ENCODE measurements at places on chromosomes 2 and 18. TPM values are rescaled to one million over a fixed set of nuclear protein-coding genes. Genes with fewer than 3 reads are reported as not detected.

DNA sequence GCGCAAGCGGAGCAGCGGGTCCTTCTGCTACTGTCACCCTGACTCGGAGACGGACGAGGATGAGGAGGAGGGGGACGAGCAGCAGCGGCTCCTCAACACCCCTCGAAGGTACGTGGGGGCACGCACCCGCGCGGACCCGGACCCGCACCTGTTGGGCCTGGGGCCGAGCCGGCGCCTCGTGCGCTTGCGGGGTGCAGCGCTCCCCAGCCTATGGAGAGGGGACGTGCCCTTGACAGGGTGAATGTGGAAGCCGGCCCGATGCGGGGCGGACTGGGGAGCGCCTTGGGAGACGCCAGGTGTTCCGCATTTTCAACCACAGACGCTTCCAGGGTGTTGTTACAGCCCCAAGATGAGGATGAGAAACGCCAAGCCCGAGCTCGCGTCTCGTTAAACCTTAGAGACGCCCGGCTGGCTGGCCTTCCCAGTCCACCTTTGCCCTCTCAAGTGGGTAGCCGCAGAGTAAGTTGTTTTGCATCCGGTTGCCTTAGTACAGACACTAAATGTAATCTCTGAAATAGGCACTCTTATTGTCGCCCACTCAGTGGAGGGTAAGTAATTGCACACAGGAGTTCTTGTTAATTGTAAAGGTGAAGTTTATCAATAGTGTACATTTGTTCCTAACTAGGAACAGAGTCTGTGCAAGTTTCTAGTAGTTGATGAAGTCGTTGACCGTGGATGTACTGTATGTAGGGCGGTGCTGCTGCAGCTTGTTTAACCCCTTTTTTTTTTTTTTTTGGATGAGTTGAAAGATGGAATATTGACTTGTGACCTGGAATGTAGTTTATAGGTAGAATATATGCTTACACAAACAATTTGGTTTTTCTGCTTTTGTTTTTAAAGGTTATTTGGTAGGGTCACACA lies 815 bp downstream of the GMCL1 start:
- peak; percentile 68 for DNase-seq

Gene ABCG5
- polyA plus RNA-seq, result not detected

Gene LYG1
- polyA plus RNA-seq, result 0.84 TPM

Gene LINC00305
- polyA plus RNA-seq, result not detected

DNA sequence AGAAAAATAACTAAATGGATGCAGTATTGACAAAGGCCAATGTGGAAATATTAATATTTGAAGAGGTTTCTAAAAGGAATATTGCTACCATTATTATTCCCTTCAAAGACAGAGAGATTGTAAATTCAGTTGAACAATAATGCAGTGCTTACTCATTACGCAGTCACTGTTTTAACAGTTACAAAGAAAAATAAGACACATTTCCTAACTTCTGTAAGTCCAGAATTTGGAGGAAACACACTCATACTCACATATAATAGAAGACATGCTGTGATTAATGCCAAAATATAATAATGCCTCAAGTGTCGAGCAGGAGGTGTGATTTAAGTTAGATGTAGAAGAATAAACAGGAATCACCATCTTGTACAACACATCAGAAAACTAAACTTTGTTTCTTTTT lies 389.2 kb downstream of the FBXO15 start:
- DNase-seq, result no peak

GRCh38 chr18:76252880-76253279 lies 242.2 kb downstream of the ZNF516 start:
- no peak for DNase-seq

GRCh38 chr2:97816411-97816810 lies 103.0 kb downstream of the ZAP70 start:
- DNase-seq, result no peak

Gene IL36A
- polyA plus RNA-seq, result not detected

- no peak for DNase-seq
Measured at GRCh38 chr2:48719480-48720177, 35.9 kb downstream of the LHCGR start.

- DNase-seq, result no peak
Measured at GRCh38 chr2:136248242-136248641, 130.3 kb upstream of the CXCR4 start.

DNA sequence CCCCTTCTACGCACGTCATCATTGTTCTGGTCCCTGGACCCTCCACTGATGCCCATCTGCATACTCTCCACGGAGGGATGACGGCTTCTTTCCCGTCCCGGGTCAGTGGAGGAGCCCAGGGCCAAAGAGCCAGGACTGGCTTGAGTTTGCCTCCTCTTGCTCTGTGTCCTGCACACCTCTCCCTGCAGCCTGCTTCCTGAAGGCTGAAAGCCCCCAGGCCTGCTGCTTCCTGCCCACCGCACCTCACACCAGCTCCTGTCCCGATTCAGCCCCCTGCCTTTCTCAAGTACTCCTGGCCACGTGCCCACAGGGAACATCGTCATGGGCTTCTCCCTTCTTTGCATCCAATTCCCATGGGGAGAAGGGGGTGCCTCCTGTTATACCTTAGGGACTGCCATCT lies 7.1 kb downstream of the ADCY3 start:
- no peak for DNase-seq

- DNase-seq, result peak; percentile 58
Measured at GRCh38 chr2:18991177-18992168, 366.9 kb downstream of the OSR1 start.

DNA sequence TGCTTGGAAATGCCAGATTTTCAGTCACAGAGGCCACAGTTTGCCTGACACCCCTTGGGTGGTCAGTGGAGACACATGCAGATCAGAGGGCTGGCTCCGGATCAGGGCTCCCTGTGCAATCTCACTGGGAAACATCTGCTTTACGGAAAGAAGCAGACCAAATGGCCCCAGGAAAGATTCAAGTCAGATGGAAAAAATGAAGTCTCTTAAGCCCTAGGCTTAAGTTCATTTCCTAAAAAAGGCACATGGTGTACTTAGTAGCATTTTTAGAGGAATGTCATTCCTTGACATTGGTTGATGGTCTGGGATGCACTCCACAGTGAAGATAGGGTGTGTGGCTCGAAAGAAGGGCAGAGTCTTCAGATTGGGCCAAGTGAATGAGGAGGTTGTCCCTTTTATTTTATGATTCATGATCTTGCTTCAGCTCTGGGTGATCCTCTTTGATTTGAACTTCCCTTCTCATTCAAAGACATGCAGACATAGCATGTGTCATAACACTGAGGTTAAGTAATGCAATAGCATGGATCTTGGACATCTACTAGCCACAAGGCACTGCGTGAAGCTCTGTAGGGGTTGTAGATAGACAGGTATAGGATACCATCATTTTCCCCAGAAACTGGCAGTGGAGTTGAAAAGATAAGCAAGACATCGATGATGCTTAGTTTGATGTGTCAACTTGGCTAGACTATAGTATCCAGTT lies 56.5 kb downstream of the KCNE4 start:
- no peak for DNase-seq

Gene MYOM1
- polyA plus RNA-seq, result 177 TPM

DNA sequence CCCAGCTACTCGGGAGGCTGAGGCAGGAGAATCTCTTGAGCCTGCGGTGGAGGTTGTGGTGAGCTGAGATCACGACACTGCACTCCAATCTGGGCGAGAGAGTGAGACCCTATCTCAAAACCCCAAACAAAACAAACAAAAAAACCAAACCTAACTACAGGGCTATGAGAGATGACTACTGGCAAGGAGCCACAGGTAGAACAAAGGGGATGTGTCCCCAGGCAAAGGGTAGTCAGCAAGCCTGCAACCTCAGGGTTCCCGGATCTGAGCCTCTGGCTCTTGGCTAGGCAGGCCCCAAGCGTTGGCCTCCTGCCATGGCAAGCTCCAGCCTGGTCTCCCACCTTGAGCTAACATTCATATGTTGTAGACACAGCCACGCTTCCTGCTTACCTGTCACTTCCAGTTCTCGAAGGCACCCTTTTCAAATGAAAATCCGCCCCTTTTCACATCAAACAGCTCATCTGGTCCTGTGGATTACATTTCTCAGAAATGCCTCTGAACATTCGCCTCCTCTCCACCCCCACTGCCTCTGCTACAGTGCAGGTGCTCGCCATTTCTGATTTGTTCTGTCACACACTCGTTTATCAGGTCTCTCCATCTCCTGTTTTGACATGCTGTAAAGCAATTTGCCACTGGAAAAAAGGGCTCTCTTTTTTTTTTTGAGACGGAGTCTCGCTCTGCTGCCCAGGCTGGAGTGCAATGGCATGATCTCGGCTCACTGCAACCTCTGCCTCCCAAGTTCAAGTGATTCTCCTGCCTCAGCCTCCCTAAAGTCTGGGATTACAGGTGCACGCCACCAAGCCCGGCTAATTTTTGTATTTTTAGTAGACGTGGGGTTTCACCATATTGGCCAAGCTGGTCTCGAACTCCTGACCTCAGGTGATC lies 13.1 kb upstream of the ACTR3 start:
- DNase-seq, result peak; percentile 18

Gene SRD5A2
- polyA plus RNA-seq, result not detected

DNA sequence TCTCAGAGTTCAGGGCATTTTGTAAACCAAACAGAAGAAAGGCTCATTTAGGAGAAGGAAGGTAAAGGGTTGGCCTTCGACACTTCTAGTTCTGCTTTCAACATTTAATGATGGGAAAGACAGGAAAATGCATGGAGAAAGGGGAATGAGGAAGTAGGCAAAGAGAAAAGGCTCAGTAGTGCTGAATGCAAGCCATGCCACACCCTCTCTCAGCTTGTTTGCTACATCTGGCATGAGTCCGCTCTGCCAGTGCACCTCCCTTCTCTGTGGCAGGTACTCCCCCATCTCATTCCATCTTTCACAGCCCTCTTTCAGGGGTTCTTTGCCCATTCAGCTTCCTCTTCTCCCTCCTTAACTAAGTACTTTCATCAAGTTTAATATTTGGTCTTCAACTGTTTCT lies 120.9 kb upstream of the ITGB6 start:
- no peak for DNase-seq

GRCh38 chr18:44195394-44196140 lies 485.1 kb upstream of the SETBP1 start:
- no peak for DNase-seq

Gene SPP2
- not detected for polyA plus RNA-seq

GRCh38 chr2:112032689-112033465 lies 22.2 kb upstream of the TMEM87B start:
- DNase-seq, result no peak

Gene KIF5C
- 0.86 TPM for polyA plus RNA-seq

DNA sequence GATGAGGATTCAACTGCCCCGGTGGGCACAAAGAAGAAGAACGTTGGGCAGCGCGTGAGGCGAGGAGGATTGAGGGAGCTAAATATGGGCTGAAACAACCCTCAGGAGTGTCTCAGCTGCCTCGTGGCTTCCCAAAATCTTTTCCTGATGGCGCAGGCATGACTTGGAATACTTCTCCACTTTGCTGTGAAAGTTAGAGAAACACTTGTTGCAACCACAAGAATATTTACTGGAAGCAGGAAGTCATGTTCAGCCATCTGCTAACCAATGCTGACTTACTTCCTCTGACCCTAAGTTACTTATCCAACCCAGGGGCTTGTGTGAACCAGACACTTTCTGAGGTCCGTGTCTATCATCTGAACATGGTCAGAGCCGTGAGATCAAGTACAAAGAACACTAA lies 148.8 kb downstream of the ARL4C start:
- DNase-seq, result no peak

DNA sequence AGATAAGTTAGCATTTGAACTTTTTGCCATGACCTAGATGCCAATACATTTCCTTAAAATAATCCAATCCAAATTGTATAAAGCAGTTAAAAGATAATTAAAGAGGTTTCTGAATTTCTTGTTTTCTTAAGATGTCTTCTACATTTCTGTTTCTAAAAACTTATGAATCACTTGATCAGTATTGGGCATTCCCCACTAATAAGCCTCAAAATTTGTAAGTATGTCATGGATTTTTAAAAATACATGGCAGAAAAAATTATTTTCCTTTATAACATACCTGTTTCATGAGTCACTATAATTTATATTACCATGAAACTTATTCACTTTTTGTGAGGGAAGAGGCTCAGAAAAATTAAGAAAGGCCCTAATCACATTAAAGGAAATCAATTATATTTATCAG lies 90.3 kb upstream of the TFPI start:
- DNase-seq, result no peak

Gene KCNE4
- polyA plus RNA-seq, result 3.3 TPM

Measured in right cardiac atrium (tissue), 5 donors.